Stimulated activated CD4-positive, alpha-beta T cell treated with anti-CD3 and anti-CD28 coated beads, Interleukin-15, amount 100 ng/mL, for 1 hour (primary cell): ENCODE measurements at places on chromosomes 13 and 19.
A peak's percentile ranks its signal among the peaks of the same experiment; 100 is the strongest.

- peak; percentile 3 for DNase-seq
Measured at GRCh38 chr13:34156841-34157365, 339.0 kb downstream of the RFC3 start.

DNA sequence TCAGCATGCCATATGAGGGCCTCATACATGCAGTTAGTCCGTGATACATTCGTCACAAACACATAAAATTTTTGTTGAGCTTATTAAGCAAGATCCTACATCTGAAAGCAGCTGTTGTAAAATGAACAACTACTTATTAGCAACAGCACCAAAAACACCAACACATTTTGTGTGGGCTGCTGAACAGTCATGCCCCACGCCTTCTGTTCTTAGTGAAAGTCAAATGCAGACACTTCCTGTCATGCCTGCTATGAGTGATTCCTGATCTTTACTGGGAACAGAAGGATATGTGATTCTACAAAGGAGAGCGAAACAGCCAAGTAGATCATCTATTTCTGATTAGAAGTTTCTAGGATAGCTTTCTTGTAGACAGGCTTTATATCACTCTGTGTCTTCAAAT is 4.2 kb upstream of the B3GLCT start:
- no peak for DNase-seq

DNA sequence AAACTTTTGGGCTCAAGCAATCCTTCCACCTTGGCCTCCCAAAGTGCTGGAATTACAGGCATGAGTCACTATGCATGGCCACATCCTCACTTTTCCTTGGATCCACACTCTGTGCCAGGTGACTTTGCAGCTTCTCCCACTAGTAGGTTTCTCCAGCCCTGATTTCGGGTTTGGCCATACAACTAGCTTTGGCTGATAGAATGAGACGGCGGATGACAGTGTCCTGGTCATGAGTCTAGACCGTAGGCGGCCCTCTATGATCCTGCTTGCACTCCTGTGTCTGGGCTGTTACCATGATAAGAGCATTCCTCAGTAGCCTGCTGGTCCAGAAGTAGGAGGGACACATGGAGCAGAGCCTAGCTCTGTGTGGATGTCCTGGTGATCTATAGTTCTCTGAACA is 112.5 kb upstream of the KL start:
- no peak for DNase-seq

DNA sequence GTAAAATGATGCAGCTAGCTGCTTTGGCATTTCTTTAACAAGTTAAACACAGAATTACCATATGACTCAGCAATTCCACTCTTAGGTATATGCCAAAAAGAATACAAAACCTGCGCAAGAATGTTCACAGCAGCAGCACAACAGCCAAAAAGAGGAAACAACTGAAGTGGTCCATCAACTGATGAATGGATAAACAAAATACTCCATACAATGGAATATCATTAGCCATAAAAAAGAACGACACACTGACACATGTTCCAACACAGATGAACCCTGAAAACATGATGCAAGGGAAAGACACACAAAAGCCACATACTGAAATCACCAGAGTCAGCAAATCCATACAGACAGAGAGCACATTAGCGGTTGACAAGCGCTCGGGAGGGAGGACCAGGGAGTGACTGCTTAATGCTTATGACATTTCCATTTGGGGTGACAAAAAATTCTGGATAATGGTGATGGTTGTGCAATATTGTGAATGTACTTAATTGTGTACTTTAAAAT is 3.0 kb downstream of the PCID2 start:
- no peak for DNase-seq

- no peak for DNase-seq
Measured at GRCh38 chr19:9161427-9161826, 17.4 kb upstream of the OR7D2 start.

GRCh38 chr19:14530005-14530348 is 583 bp downstream of the TECR start:
- DNase-seq: no peak

GRCh38 chr13:27020415-27020814 is 151.2 kb downstream of the USP12 start:
- DNase-seq: no peak

DNA sequence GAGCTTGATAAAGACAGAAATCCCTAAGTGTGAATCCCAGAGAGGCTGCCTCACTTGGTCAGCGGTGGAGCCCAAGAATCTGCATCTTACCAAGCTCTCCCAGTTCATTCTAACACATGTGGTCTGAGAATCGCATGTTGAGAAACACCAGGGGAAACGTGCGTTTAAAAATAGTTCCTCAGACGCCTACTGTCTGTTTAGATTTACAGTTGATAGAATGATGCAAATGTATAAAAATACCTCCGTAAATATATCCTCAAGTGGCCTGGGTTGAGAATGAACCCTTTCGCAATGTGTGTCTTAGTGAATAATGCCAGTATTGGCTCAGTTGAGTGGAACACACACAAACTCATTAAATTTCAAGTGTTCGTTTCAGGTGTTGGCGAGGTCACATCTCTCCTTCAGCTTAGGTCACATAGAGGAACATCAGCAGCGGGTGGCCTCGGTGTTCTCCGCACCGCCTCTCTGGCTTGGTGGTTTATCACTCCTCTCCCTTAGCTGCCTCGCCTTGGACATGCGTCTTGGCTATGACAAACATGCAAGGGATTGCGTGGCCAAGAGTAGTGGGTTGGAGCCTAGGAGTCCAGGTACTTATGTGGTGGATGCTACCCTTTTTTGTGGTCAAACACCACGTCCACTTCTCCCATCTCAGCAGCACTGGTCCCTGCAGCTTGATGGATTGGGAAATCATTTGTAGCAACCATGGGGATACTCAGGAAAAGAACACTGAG is 117.6 kb upstream of the SPATA13 start:
- no peak for DNase-seq

DNA sequence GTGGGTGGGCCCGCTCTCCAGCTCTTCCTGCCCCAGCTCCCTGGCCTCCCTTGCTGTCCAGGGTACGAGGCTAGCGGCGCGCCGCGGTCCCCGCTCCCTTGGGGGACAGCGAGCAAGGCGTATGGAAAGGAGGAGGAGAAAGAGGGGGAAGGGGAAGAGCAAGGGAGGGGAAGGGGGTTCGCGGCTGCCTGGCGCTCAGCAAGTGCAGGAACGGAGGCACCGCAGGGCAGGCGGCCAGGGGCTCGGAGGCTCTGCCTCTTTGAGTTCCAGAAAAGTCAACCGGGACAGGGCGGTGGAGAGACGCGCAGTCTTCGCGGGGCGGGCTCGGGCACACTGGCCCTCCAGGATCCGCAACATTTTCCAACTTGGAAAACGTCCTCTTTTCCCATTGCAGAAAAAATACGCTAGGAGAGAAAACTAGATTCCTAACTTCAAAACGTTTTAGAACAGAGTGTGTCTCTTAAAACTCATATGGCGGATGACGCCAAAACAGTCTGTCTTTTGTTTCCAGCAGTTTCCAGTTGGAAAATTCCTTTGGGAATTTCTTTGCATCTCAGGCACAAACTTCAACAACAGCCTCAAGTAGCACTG is 23.1 kb upstream of the TNFRSF19 start:
- no peak for DNase-seq

GRCh38 chr19:18098891-18099622 is 1.5 kb downstream of the MAST3 start:
- DNase-seq: no peak

DNA sequence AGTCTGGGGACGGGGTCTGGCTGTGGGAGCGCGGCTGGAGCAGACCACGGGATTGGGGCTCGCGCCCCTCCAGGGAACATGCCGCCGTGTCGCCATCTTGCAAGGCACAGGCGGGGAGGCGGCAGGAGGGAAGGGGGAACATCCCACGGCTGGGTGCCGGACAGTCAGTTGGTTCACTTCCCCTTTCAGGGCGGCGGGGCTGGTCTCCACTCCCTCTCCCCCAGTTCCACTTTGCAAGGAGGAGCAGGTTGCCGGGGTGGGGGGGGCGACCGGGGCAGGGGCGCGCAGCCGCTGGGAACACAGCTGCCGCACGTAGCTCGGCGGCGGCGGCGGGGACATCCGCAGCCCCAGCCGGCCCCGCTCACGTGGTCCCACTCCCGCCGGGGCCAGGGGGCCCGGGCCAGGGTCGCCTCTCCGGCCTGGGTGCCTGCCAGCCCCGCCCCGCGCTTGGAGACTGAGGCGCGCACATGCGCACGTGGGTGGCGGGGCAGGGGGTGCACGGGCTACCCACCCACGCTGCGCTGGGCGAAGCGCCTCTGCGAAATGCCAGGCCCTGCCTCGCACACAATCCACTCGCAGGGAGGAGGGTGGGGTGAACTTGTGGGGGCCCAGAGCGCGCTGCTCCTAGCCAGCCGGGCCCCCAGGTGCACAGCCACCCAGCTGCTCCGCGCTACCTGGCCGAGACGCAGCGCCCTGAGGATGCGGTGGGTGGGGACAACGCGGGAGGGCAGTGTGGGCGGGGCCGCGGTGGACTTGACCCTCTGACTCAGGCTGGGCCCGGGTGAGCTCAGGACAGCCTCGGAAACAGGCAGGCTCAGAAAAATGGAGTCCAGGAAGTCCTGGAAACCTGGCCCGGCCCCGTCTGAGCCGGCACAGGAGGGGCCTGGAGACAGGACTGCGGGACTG is 6.4 kb downstream of the KLF16 start:
- DNase-seq: no peak
